Effector CD4-positive, alpha-beta T cell (primary cell): ENCODE measurements at places on chromosomes 1 and 21.

DNA sequence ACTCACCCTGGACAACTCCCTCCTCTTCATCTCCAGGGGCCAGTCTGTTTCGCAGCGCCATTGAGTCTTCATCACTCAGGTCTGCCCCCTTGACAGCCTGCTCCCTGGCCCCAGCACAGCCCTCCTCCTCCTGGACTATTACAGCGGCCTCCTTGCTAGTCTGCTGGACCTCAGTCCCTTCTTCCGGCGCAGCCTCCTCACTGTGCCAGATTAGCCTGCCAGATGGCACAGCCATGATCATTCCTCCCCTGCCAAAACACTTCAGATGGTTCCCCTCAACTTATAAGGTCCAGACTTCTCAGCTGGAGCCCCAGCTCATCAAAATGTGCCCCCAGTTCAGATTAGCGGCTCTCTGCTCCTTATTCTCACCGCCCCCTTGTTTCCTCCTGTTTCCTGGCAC lies 7.0 kb upstream of the CELSR2 start:
- DNase-seq = no peak

DNA sequence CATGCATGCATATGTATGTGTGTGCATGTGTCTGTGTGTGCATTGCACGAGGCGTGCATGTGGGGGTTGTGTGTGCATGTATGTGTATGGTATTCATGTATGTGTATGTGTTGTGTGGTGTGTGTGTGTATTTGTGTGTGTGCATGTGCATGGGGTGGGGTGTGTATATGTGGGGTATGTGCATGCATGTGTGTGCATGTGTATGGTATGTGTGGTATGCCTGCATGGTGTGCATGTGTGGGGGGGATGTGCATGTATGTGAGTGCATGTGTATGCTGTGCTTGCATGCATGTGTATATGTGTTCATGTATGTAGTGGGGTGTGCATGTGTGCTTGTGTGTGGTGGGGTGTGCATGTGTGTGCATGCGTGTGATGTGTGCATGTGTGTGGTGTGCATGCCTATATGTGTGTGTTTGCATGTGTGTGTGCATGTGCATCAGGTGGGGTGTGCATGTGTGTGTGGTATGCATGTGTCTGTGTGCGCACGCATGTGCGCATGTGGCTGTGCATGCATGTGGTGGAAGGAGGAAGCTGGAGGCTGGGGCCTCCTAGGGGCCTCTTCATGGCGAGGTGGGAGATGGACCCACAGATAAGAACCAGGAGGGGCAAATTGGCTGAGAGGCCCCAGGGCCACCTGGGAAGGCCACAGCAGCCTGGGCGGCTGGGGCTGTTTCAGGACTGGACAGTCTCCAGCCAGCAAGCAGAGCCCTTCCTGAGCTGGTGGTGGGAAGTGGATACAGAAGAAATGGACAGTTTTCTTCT lies 35.9 kb upstream of the ARF1 start:
- no peak for DNase-seq

- DNase-seq = peak; percentile 45
Measured at GRCh38 chr1:178724728-178725465, at the start of gene RALGPS2. Gene RALGPS2, plus strand, starts transcription at chr1:178725244. Its CDS starts 51,521 bp downstream, at chr1:178776765.

DNA sequence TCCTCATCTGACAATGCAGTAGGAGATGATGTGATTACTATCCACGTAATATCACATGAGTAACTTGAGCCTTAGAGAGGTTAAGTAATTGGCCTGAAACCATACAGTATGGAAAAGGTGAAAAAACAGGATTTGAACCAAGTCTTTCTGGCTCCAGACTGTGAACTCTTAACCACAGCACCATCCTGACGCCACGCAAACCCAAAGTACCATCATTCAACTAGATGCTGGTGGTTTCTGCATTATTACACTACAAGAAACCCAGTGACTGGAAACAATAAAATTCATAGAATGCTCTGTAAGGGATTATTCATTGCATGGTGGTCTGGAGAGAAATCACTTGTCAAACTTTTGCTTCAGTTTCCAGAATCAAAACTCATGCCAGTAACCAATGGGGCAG lies 90.7 kb downstream of the MAB21L3 start:
- no peak for DNase-seq

DNA sequence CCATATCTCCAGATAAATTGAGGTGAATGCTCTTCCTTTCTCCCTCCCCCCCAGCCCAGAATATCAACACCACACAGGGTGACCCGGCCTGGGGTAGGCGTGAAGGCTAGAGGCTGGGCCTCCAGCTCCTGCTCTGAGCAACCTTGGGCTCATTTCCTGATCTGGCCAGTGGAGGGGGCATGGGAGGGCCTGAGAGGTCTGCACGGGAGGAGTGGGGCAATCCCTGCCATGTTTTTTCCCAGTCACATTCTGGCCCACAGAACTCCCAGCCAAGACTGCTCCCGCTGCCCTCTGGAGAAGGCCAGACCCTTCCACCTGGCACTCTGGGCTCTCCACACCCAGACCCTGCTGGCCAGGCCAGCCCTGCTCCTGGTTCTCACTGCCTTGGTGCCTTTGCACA lies 3.9 kb downstream of the CLDN19 start:
- no peak for DNase-seq

GRCh38 chr1:192435704-192436103 lies 118.9 kb downstream of the RGS21 start:
- DNase-seq = no peak

DNA sequence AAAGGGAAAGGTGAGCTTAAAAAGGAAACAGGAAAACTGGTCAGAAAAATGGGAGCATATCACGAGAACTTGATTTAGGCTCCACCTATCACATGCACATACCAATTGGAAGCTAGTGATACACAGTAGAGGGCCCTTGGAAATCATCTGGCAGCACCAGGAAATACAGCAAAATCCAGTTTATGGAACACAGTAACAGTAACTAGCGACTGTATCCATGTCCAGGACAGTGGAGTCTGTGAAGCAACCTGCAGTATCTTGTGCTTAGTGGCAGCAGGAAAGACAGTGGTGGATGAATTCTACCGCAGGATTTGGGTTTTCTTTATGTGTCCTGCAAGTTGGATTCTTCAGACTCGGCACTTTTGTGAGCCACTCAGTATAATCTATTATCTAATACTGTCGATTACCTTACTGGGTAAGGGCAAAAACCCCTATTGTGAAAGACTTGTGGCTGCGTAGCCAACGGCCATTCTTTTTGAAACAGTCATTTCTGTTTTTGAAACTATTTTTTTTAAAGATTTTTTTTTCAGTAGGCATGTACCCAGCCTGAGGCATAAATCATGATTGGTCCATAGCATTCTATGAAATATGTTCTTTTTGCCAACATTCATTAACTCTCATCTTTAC lies 1.6 kb upstream of the KDM4A start:
- no peak for DNase-seq

GRCh38 chr21:45471525-45472221 lies 66.7 kb downstream of the COL18A1 start:
- DNase-seq = no peak

GRCh38 chr1:244865028-244865371 lies 657 bp upstream of the HNRNPU start:
- peak; percentile 8 for DNase-seq

GRCh38 chr1:235429143-235429542 lies 61.9 kb downstream of the TBCE start:
- no peak for DNase-seq

- peak; percentile 73 for DNase-seq
Measured at GRCh38 chr1:160768295-160768657, 27.7 kb upstream of the LY9 start.

DNA sequence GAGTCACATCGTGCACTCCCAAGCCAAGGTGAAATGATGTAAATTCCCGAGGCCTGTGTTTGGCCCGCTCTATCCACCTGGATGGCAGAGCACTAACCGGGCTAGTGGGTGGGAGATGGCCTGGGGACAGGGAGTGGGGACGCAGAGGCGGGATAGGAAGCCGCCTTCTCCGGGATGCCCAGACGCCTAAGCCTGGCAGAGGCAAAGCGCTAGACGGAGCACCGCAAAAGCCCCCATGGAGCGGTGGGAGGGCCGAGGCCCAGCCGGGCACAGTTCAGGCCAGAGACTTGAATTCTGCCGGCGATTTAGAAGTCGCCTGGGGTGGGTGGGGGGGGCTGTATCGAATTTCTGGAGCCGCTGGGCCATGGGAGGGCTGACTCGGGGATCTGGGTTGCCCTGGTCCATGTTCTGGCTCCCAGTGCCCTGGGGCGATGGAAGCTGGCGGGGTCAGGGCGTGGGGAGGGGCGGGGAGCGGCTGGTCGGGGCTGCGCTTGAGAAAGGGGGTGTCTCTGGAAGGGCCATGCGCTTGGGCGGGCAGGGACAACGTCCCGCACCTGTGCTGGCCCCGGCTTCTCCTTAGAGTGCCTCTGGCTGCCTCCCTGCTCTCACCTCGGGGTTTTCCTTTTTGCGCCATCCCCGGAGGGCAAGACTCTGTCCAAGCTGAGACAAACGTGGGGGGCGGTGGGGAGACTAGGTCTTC lies 28.0 kb downstream of the KIAA2013 start:
- no peak for DNase-seq

DNA sequence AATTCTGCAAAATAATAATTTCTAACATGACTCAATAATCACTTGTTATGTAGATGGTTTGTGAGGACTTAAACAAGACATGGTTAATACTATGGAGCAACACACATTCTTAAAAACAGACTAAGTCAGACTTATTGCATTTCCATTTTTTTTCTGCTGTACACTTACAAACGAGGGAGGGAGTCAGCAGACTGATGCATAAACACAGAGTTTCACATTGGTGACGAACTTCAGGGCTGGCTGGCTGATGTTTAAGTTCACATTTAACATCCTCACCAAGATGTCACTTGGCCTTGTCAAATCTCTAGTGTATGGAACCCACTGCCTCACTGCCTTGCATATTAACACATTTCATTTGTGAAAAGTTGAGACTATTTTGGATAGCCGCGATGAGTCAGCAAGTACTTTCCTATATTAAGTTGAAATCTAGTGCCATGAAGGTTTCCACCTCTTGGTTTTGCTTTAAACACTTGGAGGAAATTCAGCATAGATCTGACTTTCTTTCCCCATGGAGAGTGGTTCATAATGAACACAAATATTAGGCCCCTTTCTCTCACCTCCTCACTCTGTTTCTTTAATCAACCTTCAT lies 337.5 kb upstream of the RUNX1 start:
- DNase-seq = no peak

GRCh38 chr1:33338048-33338439 lies 17.1 kb upstream of the A3GALT2 start:
- no peak for DNase-seq

GRCh38 chr1:188825471-188825870 lies 1652.2 kb downstream of the BRINP3 start:
- no peak for DNase-seq

GRCh38 chr21:15278279-15278678 lies 213.5 kb upstream of the NRIP1 start:
- no peak for DNase-seq

- no peak for DNase-seq
Measured at GRCh38 chr1:7089497-7089896, 304.2 kb downstream of the CAMTA1 start.

DNA sequence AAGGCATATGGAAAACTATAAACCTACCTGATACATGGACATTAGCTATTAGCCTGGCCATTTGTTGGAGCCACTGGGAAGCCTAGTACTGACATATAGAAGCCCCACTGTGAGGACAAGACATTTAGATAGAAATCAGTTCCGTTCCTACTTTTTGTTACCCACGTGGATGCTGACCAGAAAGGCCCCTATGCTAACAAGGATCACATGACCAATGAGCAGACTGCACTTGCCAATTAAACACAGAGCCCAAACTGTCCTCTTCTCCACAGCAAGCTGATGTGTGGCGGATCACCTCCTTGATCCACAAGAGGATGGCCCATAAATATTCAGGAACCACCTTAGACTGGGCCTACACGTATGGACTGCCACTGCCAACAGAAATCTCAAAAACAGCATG lies 11.2 kb upstream of the OR6K3 start:
- DNase-seq = no peak

GRCh38 chr1:41723786-41724185 lies 194.9 kb downstream of the HIVEP3 start:
- no peak for DNase-seq

DNA sequence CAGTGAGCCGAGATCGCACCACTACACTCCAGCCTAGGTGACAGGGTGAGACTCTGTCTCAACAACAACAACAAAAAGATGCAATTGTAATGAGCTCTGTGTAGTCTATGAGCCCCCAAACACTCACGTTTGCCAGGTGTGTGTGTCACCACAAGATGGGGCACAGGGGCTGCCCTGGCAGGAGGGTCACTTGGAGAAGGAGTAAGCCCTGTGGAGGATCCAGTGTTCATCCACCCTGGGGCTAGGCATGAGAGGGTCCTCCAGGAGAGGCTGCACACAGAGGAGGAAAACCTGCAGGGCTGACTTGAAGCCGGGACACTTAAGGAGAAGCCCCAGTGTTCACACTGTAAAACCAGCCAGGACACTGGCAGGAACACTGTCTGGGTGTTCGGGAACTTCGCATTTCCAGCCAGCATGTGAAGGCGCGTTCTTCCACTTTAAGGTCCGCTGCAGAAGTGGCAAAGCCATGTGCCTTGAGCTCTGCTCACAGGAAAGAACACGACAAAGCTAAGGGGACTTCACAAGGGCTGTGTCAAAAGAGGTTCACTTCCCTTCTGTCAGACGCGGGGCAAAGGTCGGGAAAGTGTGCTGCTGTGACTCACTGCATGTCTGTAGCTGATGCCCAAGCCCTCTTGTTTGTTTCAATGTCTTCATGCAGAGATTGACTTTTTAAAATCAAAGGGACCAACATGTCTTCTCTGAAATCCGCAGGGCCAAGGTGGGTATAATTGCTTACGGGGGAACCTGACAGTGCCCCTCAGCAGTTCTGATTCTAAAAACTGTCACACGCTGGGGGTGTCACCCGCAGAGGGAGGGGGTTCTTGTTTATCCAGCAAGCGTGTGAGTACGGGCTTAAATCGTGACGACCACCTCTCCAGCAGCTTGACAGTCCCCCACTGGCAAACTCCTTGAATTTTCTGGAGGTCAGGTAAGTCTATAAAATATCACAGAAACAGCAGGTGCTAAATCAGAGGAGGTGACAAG lies 102.8 kb downstream of the RIPK4 start:
- DNase-seq = no peak

- DNase-seq = peak; percentile 1
Measured at GRCh38 chr1:910311-910880, 13.3 kb upstream of the SAMD11 start.

DNA sequence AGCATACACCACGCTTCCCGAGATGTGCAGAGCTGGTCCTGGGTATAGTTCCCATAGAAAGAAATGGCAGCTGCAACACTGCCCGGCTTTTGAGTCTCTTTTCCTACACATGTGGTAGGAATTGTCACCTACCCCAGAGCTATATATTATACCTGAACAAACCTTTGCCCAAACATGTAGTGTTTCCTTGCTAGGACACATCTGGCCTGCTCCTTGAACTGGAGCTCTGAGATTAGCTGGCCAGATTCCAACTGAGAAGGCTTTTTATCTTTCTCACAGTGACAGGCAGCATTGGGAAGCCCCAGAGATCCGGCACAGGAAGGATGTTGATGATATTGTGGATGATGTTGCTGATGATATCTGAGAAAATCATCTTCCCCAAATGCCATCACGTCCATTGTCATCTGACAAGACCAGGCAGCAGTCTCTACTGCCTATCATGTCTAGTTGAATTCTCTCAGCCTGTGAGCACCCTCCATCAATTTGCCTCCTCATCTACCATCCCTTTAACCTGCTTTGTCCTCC lies 115.0 kb upstream of the SMYD2 start:
- DNase-seq = no peak
